Right renal cortex interstitium (tissue), 3 donors: ENCODE measurements at places on chromosomes 5 and 9.

DNA sequence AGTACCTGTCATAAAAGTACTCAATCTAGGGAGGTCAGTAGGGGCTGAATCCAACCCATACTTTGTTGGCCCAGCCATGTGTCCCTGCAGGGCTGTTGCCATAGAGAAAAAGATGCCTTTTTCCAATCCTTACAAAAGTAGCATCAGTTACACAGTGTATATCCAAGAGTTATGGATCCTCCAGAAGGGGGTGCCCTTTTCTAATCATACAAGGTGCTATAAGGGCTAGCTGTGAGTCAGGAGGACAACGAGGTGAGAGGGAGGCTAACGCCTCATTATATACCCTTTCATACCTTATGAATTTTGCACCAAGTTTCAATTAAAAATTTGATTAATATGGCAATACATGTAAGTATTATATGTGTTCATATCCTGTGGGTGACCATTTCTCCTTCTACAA lies 4.8 kb downstream of the KIAA0825 start:
- DNase-seq: no peak

DNA sequence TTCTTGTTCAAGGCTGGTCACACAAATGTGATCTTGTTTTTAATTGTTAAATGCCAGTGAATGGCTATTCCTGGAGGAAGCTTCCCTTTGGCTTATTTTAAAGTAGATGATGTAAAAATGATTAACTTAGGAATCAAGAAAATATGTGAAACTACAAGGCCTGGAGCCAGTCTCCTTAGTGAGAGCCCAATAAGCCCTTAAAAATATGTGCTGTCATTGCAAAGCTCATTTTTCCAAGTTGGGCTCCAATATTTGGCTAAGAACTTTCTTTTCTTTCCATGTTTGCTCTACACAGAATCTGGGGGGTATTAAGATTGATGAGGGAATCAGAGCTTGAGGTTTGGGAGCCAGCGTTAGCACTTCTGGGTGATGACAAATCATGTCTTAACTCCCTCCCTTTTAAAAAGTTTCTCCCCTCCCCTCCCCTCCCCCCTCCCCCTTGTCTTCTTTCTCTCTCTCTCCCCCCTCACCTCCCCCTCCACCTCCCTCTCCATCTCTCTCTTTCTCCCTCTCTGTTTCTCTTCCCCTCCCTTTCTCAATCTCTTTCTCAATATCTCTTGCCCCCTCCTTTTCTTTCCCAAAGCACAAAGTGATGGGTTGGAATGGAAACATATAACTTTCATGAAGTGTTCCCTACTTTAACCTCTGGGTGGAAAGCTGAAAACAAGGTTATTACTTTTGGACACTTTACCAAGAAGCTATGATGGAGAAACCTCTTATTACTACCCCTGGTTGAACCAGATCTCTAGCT lies 86.0 kb downstream of the FBXL7 start:
- DNase-seq: no peak

DNA sequence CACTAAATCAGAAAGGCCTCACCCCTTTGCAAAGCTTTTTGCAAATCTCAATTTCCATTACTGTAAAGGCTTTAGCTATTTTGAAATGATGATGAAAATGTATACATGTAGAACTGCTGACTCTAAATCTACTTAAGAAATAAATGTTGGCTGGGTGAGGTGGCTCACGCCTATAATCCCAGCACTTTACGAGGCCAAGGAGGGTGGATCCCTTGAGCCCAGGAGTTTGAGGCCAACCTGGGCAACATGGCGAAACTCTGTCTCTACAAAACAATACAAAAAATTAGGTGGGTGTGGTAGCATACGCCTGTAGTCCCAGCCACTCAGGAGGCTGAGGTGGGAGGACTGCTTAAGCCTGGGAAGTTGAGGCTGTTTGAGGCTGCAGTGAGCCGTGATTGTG lies 64.6 kb downstream of the PTPN3 start:
- no peak for DNase-seq

GRCh38 chr5:37722236-37723161 lies 117.3 kb downstream of the GDNF start:
- no peak for DNase-seq
